ENCODE measurements at places on chromosomes 3 and 15.
A peak's percentile ranks its signal among the peaks of the same experiment; 100 is the strongest.

GRCh38 chr3:152466784-152467183 lies 198.1 kb downstream of the MBNL1 start:
- peak; percentile 67 for DNase-seq

GRCh38 chr15:53197426-53197839 lies 407.3 kb upstream of the ONECUT1 start:
- peak; percentile 3 for DNase-seq

DNA sequence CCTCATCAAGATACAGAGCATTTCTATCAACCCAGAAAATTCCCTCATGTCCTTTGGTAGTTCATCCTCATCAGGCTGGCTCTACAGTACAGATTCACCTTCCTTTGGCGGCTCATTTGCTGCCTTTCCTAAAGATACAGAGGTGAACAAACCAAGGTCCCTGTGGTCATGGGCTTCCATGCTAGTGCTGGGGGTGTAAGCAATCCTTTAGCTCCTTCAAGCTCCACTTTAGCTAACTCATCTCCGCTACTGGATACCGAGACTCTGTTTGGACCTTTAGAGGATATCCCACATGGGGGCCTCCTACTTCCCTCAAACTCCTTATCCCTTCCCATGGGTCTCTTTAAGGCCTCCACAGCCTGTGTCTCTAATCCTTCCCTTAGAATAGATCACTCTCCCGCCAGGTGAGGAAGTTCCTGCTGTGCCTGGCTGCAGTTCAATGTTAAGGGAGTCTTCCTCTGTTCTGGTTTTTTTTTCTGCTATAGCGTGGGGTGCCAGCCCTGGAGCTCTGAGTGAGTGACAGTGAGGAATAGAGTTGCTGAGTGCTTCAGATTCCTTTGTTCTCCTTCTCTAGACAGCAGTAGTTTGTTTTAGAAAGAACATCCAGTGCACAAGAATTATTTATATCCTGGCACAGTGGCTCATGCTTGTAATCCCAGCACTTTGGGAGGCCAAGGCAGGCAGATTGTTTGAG lies 30.7 kb downstream of the CLEC3B start:
- DNase-seq: peak; percentile 31

- no peak for DNase-seq
Observed at GRCh38 chr3:89315750-89316470, 208.5 kb downstream of the EPHA3 start.

DNA sequence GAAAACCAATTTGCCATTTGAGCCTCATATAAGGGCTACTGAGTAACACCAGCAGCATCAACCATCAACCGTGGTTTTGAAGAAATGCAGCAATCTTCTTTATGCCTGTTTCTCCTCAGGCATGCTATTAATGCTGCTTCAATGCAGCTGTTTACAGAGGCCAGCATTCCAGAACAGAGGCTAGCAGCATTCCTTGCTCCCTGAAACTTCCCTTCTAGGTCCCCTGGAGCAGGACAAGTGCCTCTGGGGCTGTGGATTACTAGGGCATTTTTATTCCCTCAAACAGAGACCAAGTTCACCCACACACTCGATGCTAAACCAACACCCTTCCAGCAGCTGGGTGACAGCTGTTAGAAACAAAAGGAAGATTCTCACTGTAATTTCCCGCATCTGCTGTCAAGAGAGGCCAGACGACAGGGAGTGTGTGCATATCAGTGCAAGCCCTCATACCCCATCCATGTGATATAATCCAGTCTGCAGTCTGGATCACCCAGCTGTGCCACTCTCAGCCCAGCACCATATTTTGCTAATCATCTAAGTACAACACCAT lies 57.5 kb downstream of the HOMER2 start:
- peak; percentile 28 for DNase-seq

- DNase-seq: no peak
Observed at GRCh38 chr15:50180582-50180981, 1.4 kb upstream of the SLC27A2 start.

GRCh38 chr15:55224892-55225291 lies 28.2 kb upstream of the RSL24D1 start:
- peak; percentile 8 for DNase-seq

DNA sequence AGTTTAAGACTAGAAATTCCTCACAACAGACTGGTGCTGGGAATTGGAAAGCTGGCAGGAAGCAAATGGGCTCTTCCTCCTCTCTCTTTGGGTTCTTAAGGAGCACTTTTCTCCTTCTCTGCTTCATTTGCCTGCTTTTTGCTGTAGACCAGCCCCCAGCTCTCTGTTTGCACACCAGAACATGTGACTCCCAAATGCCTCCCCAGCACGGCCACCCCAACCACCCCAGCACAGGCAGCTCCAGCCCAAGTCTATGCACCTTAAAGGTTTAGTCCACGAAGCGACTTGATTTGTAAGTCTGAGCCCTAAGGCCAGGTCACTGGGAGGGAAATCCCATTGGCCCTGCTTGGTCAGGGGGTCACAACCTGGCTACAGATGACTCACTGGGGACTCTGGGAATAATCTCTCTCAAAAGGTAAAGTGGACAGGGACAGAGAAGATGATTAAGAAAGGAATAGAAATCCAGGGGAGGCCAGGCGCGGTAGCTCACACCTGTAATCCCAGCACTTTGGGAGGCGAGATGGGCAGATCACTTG lies 377.8 kb upstream of the PROK2 start:
- no peak for DNase-seq

- DNase-seq: no peak
Observed at GRCh38 chr15:101028321-101028720, 109.2 kb downstream of the LRRK1 start.

- peak; percentile 76 for DNase-seq
Observed at GRCh38 chr3:66336333-66336766, 115.5 kb downstream of the SLC25A26 start.

DNA sequence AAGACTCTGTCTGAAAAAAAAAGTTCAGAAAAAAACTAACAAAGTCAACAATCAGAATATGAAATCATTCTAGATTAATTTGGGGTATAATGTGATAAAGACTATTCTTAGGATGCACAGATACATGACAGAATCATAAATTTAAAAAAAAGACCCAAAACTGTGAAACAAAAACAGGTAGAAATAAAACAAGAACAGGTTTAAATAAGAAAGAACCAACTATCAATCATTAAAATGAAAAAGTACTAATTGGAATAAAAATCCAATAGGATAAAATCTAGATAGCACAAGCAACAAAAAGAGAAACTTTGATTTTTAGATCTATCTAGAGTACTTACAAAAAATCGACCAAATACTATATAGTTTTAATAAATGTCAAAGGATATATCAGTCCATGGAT lies 13.4 kb downstream of the TMEM202 start:
- DNase-seq: no peak

GRCh38 chr3:123031051-123031450 lies 3.5 kb upstream of the SEMA5B start:
- DNase-seq: no peak

GRCh38 chr3:36792342-36792741 lies 28.0 kb upstream of the DCLK3 start:
- DNase-seq: peak; percentile 26

DNA sequence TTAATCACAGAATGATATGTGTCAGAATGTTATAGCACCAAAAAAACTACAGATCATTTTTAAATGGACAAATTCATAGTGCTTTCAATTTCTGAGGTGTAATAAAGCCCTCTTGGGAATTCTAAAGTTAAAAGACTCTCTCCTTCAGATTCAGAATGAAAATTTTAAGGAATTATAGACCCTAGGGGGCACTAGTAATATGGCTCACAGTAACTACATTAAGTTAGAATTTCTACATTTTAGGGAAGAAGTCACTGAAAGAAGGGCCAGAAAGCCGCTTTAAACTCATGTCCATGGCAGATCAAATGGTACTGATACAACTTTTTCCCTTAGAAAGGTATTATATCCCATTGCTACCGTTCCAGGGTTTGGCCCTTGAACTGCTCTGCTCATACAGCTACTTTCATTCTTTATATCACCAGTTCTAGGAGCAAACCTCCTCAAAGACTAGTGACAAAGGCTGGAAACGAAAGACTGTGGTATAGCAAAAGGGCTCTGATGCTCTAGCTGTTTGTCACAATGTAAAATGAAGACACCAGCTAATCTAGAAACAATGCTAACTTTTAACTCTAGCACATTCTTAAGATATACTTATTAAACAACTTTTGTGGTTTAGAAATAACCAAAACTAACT lies 18.1 kb downstream of the DAZL start:
- no peak for DNase-seq

GRCh38 chr3:32571192-32571485 lies 481 bp upstream of the DYNC1LI1 start:
- no peak for DNase-seq

DNA sequence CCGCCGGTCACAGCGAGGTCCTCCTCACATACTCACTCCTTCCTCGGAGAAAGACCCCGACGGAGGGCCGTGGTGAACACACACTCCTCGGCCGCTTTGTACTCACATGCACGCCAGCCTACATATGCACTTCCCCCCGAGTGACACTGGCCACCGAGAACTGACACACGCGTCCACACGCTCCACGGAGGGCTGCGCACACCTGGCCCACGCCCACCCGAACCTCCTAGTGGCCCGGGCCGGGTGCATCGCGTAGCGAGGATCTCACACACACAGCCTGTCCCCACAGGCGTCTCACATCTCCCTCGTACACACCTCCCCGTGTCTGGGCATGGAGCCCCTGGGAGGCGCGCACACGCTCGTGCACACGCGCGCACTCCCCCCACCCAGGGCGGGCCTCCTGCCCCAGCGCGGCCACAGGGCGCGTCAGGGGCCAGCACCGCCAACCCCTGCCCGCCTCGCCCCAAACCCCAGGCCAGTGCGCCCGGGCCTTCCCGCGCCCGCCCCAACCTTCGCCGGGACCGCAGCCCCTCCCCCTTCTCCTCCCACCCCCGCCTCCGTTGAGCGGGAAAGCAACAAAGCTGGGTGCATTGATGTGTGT lies 411 bp upstream of the C3orf70 start:
- no peak for DNase-seq

DNA sequence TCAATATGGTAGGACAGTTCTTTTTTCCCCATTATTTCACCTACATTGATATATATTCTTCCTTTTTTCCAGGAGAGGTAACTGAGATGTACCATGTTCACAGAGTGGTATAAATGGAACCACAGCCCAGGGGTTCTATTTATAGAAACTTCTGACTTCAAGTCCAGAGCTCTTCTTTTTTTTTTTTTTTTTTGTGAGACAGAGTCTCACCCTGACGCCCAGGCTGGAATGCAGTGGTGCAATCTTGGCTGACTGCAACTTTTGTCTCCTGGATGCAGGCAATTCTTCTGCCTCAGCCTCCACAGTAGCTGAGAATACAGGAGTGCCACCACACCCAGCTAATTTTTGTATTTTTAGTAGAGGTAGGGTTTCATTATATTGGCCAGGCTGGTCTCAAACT lies 267.1 kb upstream of the TPRG1 start:
- DNase-seq: peak; percentile 62

- no peak for DNase-seq
Observed at GRCh38 chr15:50820808-50821382, 55.4 kb upstream of the SPPL2A start.

GRCh38 chr15:68299436-68299835 lies 21.9 kb downstream of the FEM1B start:
- DNase-seq: no peak

DNA sequence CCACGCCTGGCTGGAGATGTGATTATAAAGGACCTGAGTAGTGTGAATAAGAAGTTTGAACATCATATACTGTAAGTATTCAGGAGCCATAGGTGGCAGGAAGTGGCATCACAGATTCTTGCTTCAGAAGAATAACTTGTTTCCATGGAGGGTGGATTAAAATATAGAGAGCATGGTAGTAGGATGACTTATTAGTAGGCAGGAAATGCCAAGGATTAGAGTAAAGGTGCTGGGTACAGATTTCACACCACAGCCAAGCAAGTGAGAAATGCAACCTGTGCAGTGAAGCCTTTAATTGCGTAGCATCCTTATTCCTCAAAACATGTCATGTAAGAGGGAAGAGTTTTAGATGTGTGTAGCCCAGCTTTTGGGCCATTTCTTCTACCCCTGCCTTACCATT lies 30.8 kb downstream of the IFT122 start:
- no peak for DNase-seq

DNA sequence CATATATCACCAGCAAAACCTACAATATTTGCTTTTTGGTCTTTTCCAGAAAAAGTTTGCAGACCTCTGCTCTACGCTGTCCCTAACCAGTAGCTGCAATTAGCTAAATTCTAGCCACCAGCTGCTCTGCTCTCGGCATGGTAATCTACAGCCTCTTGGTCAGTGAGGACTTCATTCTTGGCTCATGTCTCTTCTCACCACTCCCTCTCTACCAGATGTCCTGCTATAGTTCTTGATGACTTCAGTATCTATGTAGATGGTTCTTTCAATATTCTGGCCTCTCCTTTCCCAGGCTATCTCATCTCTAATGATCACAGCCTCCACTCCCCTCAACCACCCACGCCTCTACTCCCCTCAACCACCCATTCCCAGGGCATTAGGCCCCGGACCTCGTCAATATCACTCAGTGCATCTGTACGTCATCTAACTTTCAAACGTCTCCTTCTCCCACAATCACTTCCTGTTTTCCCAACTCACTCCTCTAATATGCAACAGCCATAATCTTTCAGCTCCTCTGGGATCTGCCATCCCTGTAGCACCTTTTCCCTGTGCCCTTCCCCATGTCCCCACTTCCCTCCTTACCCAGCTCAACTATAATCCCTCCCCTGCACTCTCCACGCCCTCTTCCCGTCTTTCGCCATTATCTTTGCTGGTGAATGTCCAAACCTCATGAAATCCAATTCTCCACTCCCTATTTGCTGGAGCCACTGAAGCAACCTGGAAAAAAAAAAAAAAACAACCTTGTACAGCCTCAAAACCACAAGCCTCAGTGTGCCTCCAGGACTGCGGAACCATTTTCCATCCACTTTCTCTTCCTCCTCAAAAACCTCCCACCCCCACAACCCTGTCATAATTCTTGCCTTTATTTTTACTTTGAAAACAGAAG lies 429.4 kb upstream of the PROK2 start:
- no peak for DNase-seq

- DNase-seq: no peak
Observed at GRCh38 chr3:188446014-188446413, 292.1 kb downstream of the LPP start.

DNA sequence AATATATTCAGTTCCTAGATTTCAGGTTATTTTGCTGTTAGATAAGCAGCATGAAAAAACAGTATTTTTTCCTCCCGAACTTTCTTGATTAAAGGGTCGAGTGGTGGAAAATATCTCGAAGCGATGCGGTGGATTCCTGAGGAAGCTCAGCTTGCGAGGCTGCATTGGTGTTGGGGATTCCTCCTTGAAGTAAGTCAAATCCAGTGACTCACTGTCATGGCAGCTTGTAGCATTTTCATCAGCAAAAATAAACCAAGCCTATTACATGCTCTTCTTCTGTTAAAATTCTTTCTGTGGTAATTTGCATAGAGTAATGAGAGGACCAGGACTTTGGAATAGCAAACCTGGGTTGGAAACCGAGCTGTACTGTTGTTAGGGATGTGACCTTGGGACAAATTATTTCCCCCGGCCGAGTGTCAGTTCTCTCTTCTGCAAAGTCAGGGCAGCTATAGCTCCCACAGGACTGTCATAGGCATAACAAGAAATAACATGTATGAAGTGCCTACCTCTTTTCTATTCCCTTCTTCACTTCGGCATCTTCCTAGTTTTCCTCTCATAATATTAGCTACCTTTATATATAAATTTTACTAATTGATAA lies 75.6 kb downstream of the UBP1 start:
- DNase-seq: peak; percentile 41

All from fibroblast of upper back skin (primary cell).